ENCODE measurements at places on chromosomes 16 and 17.

GRCh38 chr16:48526958-48527331 lies 83.0 kb downstream of the N4BP1 start:
- no peak for DNase-seq

- DNase-seq, result no peak
Observed at GRCh38 chr16:11291091-11291703, 10.1 kb upstream of the PRM1 start.

DNA sequence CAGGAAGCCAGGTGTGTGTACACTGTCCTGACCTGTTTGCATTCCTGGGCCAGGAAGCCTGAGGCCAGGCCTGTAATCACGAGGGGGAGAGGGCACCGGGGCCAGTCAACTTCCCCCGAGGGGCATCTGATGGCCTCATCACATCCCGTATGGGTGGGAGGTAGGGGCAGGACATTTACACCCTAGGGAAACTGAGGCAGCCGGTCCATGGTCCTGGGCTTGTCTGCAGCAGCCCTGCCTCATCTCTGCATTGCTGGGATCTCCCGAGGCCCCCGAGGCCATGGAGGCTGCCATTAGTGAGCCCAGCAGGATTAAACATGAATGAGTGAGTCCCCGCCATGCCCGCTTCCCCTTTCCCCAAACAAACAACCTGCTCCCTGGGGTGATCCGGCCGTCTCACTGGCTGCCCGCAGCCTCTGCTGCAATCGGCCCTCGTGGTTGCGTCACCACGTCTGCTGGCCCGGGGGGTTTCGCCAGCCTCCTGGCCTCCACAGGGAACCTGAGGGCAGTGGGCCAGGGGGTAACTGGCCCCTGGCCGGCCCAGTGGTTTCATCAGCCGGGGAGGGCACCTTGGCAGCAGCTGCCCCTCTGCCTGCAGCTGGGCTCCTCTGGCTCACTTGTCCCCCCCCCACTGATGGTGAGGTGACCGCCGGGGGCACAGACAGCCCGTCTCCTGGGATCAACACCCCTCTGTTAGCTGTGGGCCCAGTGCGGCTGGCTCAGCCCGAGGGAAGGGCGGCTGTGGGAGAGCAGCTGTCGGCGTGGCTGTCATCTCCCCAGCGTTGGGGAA lies 88.3 kb upstream of the GSE1 start:
- no peak for DNase-seq

- DNase-seq, result no peak
Observed at GRCh38 chr17:37059493-37059892, 110.7 kb downstream of the AATF start.

Data from GM04503 (cell line).